Activated naive CD4-positive, alpha-beta T cell treated with anti-CD3 and anti-CD28 coated beads, Interleukin-2, amount 50 U/mL, for 16 hours (primary cell): ENCODE measurements at places on chromosomes 7 and 10.

- no peak for DNase-seq
Measured at GRCh38 chr10:111511751-111512150, 434.9 kb downstream of the ADRA2A start.

GRCh38 chr7:83835424-83835823 lies 186.5 kb upstream of the SEMA3E start:
- no peak for DNase-seq

DNA sequence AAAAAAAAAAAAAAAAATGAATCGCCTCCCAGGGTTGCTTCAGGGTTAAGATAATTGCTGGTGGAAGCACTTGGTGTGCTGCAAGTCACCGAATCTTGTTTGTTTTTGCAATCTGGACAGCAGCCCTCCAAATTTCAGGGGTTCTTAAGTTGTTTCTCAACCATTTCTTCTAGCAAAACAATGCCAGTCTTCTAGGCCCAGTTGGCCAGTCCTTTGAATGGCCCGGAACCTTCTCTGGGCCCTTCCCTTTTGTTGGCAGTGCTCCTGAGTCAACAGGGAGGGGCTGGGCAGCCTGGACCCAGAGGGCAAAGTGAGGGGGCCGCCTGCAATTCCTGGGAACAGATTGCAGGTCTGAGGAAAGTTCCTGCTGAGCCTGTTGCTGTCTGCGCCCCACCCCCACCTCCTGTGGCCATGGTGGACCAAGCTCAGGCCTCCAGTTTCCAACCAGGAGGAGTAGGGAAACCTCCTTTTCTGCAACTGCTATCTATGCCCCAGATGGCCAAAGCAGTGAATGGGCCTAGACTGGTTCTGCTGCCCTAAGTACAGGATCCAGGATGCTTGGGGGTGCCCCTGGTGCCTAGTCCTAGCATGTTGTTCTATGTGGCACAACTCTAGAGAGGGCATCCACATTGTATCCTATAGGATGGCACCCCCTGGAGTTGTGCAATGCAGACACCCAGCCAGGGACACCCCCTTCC lies 31.4 kb upstream of the PDCD4 start:
- no peak for DNase-seq

DNA sequence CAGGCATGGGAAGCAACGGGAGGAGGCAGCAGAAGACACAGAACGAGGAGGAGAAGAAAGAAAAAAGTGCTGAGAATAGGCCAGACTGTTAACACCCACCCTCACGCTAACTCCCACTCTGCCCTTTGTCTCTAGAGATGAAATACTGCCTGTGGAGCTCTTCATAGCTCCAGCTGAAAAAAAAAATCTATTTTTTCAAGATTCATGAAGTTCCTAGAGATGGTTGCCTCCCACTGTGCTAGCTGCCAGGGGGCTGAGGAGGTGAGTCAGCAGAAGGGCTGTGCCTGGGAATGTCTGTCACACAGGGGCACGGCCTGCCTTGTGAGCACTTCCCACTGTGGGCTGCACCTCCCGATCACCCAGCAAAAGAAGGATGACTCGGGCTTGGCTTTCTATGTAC lies 144.5 kb downstream of the RNF216 start:
- no peak for DNase-seq

GRCh38 chr10:60186315-60187071 lies 203.2 kb downstream of the ANK3 start:
- no peak for DNase-seq

GRCh38 chr7:122467661-122468449 lies 163.3 kb upstream of the FEZF1 start:
- DNase-seq: no peak

- DNase-seq: no peak
Measured at GRCh38 chr7:130485734-130486113, 6.2 kb upstream of the MEST start.

DNA sequence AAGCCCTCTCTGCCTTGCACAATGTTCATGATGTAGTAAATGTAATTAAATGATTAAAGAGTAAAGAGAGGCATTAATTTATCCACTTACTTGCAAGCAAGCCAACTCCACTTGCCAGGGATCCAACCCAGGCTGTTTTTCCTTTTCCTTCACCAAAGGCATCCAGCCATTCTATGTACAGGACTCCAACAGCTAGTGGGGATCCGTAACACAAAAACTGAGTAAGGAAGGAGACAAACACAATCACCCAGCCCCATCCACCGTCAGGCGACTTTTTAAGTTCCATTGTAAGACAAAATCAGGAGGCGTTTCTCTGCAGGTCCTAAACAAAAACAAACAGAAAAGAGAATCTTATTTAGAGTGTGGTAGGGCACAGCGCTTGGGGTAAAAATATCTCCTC lies 25.6 kb downstream of the SLC16A9 start:
- no peak for DNase-seq

DNA sequence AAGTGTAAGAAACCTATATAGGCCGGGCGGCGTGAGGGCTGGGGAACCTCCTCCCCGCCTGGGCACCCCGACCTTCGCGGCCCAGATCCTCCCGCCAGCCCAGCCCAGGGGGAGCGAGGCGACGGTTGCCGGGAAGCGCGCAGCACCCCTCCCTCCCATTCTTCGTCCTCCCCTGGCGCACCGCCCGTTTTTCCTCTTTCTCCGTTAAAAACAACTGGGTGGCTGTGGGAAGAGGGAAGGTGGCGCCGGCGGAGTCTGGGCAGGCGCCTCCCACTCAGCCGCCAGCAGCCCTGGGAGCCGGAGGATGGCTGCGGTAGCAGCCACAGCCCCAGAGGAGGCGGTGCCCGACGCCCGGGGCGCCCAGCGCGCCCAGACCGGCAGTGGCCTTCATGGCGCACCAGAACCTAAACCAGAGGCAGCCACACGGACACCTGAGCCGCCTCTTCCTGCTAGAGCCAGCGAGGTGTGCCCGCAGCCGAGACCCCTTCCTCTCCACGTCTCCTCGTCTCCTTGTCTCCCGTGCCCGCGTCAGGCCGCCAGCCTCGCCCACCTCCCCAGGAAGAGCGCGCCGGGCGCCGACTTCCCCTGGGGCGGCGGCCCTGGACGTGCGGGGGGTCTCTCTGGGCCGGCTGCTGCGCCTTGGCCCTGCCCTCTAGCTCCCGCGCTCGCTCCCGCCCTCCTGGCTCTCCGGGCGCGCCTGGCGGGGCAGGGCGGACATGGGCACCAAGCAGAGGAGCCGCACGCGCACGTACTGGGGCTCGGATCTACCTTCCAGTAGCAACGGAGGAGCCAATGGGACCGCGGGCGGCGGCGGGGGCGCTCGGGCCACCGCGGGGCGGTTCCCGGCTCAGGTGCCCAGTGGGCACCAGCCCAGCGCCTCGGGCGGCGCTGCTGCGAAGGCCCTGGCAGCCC lies 32.8 kb upstream of the SFTPD start:
- no peak for DNase-seq

- no peak for DNase-seq
Measured at GRCh38 chr10:113980408-113981087, 63.1 kb upstream of the ADRB1 start.

- peak; percentile 61 for DNase-seq
Measured at GRCh38 chr7:56074371-56074791, 10.3 kb downstream of the SUMF2 start.

- no peak for DNase-seq
Measured at GRCh38 chr10:133419211-133419950, 5.0 kb downstream of the SPRN start.

DNA sequence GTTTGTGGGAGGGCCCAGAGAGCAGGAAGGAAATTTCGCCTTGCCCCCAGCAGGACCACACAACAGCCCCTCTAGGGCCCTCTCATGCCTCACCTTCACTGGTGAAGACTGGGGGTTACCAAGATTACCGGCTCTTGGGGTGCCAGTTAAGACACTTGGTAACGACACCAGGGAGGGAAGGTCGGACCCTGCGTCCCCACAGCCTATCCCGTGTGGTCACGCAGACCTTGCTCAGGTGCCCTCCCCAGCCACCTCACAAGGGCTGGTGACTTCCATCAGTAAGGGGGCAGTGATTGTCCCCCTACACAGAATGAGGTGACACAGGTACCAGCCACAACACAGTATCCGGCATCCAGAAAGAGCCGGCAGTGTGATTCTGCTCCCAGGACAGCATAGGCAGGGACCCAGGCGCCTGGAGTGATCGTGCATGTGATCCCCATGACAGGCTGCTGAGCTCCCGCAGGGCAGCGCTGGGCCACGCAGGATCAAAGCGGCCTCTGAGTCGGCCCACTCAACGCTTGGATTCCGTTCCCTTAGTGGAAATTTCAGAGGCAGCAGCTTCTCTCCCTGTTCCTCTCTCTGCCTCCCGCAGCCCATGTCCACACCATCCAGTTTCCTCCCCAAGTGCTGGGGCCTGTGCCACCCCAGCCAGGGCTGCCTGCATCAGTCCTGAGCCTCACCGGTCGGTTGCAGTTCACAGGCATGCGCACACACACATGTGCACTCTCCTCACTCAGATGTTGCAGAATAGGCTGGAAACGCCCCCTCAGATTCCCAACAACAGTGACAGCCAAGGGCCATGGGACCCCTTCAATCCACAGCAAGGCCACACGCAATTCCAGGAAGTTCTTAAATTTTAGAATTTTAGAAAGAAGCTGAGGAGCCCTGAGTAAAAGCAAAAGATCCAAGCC lies 35.8 kb downstream of the CAMK2B start:
- DNase-seq: peak; percentile 3

DNA sequence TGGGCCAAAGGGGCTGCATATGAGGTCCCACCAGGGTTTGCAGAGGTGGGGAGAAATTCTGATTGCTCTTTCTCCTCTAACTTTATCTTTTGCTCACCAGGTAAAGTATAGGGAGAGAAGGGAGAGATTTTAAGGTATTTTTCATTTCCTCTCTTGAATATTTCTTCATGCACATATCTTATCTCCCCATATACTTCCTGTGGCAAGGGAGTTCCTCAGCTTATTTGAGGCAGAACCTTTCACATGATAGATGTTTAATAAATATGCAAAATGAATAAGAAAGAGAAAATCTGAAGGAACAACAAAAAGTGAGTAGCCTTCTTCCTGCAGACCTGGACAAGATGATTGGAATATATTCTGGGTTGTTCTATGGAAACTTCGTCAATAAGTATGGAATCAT lies 67.4 kb upstream of the PDCD4 start:
- no peak for DNase-seq

GRCh38 chr7:155371884-155372781 lies 74.5 kb downstream of the INSIG1 start:
- DNase-seq: no peak

DNA sequence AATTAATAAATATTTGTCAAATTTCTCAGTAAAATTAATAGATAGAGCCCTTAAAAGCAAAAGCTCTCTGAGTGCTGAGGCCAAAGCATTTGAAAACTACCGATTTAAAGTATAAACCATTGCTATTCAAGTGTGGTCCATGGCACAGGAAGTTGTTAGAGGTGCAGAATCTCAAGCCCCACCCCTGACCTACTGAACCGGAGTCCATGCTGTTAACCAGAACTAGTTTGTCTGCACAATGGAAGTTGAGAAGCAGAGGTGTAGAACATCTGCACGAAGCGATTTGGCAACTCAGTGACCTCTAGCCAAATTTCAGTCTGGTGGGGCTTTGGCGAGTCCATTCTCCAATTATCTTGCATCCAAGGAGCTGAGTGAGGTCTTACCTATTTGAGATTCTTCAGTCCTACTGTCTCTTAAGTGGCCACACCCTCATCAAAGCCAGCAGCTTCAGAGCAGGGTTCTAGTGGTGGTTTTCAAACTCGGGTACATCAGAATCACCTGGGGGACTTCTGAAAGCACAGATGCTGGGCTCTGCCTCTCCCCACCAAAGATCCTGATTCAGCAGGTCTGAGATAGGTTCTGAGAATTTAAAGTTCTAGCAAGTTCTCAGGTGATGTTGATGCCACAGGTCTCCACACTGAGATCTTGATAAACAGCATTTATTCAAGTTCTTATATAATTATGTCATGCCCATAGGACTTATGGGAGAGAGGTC lies 96.8 kb upstream of the SAMD8 start:
- DNase-seq: no peak

GRCh38 chr10:4867109-4867519 lies 41.1 kb downstream of the AKR1E2 start:
- DNase-seq: no peak

DNA sequence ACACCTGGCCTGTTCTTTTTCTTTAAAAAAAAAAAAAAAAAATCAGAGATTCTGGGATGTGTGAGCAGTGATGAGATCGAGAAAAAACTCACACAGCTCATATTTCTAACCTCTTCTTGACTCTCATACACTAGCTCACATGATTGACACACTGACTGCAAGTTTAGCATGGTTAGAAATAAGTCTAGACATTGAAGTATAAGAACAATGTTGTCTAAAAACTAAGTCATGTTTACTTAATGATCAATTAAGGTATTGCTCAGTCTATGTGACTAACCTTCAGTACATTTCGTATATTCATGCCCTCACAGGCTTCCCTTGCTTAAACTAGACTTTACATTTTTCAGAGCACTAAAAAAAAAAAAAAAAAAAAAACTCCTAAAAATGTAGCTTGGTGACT lies 775.1 kb downstream of the GATA3 start:
- DNase-seq: no peak

DNA sequence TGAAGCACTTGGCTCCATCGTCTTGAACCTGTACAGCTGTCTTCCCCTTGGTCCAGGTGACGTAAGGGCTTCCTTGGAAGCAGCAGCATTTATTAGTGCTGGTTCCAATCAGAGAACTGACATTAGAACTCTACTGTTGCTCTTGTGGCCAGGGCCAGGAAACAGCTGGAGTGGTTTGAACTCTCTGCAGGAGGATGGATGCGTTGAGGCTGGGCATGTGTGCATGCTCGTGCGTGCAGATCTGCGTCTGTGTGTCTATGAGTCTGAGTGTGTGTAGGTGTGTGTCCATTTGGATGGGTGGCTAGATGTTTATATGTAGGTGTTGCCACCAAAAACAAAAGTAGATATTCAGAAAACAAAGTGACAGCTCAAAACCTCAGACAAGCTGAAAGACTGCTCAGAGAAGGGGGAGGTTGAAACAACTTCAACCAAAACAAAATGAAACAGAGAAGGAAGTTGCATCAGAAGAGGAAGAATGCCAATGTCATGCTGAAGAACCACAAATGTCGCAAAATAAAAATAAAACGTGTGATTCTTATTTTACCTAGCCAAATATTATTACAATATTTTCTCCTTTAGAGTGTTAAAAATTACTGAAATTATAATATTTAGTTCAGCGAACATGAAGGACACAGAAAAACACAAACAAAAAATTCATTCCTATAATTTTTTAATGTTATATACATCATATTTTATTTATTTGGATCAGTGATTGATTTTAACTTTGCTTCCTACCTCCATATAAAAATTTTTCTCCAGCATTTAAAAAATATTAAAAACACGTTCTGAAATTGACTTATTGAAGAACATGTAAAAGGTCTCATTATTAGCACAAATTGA lies 96.1 kb upstream of the MKLN1 start:
- DNase-seq: peak; percentile 69

DNA sequence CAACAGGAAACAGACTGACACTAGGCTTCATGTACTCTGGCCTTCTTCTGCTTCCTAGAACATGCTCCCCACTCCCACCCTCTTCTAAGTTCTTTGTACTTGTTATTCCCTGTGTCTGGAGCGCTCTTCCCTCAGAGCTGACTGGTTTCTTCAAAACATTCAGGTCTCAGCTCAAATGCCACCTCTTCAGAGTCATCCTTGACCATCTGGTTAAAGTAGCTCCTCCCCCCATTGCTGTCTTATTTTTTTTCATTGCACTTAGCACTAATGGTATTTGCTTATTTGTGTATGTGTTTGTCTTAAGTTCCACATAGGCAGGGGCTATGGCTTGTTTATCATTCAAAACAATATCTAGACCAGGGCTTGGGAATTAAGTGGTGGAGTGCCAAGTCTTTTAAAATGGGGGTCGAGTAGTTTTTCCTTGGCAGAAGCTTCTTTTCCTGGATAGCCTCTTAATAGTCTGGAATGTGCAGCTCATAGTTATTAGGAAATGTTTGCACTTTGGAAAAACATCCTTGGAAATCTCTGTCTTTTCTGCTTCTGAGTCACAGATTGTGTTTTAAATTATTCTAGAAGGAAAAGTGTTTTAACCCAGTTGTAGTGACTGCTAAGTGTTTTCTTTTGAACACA lies 60.0 kb downstream of the RALA start:
- no peak for DNase-seq
